Non-pigmented ciliary epithelial cell (primary cell): ENCODE measurements at places on chromosomes 1 and 21.

DNA sequence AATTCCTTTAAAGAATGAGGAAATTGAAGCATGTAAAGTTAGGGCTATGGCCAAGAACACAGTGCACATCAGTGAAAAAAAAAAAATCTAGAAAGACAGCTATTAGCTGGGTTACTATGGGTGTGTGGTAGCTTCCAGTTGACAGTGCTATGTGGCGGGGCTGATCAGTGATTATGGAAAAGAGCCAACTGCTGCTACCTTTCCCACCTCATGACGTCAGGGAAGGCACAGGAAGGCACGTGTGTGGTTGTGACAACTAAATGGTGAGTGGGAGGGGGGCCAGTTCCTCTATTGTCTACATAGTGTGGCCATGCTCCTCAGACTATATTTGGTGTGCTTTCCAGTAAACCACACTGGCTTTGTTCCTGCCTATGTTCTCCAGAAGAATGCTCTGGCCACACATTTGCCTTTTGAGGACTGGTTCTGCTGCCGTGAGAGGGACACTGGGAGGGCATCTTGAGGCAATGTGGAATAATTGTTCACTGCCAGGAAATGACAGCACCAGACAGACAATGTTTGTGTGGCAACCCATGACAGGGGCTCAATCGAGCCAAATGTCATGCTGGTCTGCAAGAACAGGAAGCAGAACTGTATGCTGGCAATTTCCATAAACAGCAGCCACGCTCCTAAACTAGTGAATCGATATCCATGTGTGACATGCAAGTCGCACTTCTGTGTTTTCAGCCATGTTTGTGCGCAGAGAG lies 3.0 kb upstream of the SDE2 start:
- no peak for DNase-seq

- DNase-seq: no peak
Observed at GRCh38 chr1:15706751-15707150, 22.6 kb downstream of the PLEKHM2 start.

DNA sequence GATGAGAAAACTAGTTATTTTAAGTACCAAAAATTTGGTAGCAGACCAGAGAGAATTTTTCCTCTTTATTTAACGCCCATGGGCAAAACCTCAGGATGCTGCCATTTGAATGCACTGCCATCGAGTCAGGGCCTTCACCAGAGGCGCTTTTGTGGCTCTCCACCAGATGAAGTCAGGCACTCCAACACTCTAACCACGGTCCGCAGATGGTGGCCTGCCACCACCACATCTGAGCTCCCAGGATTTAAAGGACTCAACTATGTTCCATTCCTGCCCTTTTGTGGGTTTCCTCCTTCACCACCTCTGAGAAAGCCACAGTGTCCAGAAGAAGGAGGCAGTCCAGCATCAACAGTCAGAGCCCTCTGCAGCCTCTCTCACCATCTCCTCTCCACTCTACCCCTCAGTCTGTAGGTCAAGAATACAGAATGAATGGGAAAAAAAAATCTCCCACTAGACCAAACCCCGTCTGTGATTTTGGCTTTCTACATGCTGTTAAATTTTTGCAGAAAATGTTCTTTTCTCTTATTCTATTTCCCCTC lies 647.4 kb downstream of the USP25 start:
- no peak for DNase-seq

DNA sequence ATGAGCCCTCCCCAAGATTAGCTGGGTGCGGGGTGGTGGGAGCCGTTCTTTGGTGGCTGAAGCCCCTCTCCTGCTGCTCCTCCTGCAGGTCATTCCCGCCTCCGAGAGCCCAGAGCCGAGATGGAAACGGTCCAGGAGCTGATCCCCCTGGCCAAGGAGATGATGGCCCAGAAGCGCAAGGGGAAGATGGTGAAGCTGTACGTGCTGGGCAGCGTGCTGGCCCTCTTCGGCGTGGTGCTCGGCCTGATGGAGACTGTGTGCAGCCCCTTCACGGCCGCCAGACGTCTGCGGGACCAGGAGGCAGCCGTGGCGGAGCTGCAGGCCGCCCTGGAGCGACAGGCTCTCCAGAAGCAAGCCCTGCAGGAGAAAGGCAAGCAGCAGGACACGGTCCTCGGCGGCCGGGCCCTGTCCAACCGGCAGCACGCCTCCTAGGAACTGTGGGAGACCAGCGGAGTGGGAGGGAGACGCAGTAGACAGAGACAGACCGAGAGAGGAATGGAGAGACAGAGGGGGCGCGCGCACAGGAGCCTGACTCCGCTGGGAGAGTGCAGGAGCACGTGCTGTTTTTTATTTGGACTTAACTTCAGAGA lies 448 bp downstream of the G0S2 start:
- DNase-seq: no peak

DNA sequence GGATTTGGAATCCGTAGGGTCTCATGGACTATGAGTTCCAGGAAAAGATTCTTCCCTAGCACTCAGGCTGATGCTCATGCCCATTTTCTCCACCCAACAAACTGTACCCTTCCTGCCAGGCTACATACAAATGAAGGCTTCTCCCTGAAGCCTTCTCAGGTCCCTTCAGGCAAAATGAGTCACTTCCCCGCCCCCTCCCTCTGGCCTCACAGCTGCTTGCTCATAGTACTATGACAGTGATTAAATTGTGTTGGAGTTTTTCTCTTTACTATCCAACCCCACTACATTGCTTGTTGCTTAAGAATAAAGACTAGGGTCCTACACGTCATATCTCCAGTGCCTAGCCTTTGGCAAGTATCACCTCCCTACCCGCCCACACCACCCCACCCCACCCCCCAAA lies 207.6 kb upstream of the NFIA start:
- peak; percentile 22 for DNase-seq

DNA sequence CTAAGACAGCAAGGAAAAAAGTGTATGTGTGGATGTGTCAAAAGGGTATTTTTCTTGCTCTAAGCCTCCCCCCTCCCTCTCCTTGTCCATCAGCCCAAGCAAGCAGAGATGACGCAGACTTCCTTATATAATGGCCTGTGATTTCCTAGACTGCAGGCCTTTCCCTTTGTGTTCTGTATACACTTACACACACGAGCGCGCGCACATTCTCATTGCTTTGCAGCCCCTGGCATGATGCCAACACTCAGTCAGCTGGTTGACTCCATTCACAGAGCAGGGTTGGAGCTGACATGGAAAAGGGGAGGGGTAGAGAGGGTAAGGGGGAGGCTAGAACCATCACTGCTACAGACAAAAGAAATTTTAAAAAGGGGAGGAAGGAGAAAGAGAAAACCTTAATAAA lies 41.8 kb downstream of the GATAD2B start:
- peak; percentile 83 for DNase-seq

DNA sequence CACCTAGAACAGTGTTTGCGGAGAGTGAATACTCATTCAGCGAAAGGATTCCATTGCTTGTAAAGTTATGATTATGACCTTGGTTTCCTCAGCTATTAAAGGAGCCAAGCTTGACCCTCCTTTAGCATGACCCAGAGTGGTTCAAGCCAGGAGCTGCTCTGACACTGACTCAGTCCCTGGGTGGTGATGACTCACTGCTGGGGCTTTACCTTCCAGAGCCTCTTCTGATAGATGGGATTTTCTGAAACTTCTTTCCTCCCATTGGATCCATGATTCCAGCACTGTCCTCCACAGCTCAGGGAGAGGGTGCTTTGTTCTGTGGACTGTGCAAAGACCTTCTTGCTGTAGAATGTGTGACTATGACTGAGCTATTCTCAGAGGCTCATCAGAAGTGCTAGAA lies 77.4 kb downstream of the S1PR1 start:
- DNase-seq: peak; percentile 17

DNA sequence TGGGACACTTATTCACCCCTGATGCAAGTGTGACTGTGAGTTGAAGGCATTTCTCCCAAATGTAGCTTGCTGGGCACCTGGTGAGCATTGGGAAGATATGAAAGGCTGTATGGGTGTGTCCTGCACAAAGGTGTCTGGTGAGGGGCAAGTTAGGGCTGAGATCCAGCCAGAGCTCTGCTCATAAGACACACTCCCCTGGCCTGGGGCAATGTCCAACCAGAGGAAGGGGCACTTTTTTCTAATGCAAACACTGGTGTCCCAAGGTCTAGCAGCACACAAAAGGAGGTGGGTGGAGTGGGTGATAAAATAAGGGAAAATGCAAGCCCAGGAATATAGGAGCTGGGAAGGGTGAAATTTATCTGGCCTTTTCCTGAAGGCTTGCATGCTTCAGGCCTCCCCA lies 57.0 kb upstream of the TRABD2B start:
- no peak for DNase-seq

DNA sequence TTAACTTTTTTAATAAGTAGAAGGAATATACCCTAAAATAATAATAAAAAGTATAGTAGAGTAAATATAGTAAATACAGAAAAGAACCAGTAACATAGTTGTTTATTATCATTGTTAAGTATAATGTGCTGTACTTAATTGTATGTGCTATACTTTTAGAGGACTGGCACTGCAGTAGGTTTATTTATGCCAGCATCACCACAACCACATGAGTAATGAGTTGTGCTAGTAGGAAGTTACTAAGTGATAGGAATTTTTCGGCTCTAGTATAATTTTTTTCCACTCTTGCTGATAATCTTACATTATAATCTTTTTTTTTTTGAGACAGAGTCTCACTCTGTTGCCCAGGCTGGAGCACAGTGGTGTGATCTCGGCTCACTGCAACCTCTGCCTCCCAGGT lies 71.6 kb downstream of the IVNS1ABP start:
- no peak for DNase-seq

DNA sequence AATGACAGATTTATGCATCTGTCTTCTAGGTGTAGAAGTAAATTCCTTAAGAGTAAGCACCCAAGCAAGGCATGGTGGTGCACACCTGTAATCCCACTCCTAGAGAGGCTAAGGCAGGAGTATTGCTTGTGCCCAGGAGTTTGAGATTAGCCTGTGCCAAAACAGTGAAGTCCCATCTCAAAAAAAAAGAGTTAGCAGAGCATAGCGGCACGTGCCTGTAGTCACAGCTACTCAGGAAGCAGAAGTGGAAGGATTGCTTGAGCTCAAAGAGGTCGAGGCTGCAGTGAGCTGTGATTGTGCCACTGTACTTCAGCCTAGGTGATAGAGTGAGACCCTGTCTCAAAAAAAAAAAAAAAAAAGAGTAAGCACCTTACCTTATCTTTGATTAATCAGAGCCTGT lies 15.1 kb upstream of the TIPRL start:
- DNase-seq: no peak
